Activated naive CD4-positive, alpha-beta T cell treated with Interleukin-2 at 50 U/mL for 16 hours (primary cell): ENCODE measurements at places on chromosomes 2 and 18.

DNA sequence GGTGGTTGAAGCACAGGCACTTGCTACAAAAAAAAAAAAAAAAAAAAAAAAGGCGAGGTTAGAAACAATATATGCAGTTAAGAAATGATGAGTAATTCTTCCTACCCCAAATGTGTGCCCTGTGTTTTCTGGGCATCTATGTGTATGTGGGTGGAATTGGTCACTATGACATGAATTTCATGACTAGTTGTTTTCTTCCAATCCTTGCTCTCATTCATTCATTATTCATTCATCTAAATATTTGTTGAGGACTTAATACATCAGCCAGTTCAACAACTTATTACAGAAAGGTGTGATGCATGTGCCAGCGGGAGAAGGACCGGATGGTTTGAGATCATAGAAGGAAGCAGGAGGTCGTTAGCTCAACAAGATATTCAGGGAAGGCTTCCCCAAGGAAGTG lies 8.3 kb upstream of the EGR4 start:
- no peak for DNase-seq

DNA sequence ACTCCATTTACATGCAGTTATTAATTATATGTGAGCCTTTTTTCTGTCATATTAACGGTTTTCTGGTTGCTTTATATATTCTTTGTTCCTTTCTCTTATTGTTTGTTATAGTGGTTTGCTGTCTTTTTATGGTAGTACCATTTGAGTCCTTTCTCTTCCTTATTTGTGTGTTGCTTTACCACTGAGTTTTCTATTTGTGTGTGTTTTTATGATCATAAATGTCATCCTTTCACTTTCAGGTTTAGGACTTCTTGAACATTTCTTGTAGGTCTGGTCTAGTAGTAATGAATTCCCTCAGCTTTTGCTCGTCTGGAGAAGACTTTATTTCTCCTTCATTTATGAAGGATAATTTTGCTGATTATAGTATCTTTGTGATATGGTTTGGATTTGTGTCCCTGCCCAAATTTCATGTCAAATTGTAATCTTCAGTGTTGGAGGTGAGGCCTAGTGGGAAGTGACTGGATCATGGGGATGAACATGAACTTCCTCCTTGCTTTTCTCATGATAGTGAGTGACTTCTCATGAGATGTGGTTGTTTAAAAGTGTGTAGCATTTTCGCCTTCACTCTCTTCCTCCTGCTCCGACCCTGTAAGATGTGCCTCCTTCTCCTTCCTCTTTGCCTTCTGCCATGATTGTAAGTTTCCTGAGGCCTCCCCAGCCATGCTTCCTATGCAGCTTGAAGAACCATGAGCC lies 11.5 kb downstream of the GCC2 start:
- DNase-seq: no peak

GRCh38 chr2:219595256-219595655 lies 2.4 kb upstream of the STK11IP start:
- no peak for DNase-seq

- DNase-seq: no peak
These were observed 105.0 kb downstream of the HIBCH start for GRCh38 chr2:190214426-190215194.

GRCh38 chr2:102620332-102620731 lies 979 bp downstream of the SLC9A2 start:
- no peak for DNase-seq

GRCh38 chr18:74402806-74403433 lies 54.2 kb downstream of the DIPK1C start:
- DNase-seq: no peak

- peak; percentile 53 for DNase-seq
These were observed 55.4 kb downstream of the CDC42EP3 start for GRCh38 chr2:37615804-37616676.

- no peak for DNase-seq
These were observed 4.0 kb downstream of the NT5DC4 start for GRCh38 chr2:112724591-112725525.

GRCh38 chr2:158756976-158757375 lies 38.1 kb upstream of the DAPL1 start:
- peak; percentile 3 for DNase-seq

- DNase-seq: peak; percentile 92
These were observed 17.2 kb upstream of the C2orf74 start for GRCh38 chr2:61144697-61145268.

- DNase-seq: no peak
These were observed 107.0 kb downstream of the FMNL2 start for GRCh38 chr2:152441961-152442360.

GRCh38 chr2:38610851-38611801 lies 8.4 kb upstream of the HNRNPLL start:
- DNase-seq: peak; percentile 38

- DNase-seq: no peak
These were observed 27.3 kb upstream of the TNP1 start for GRCh38 chr2:216887138-216887537.

DNA sequence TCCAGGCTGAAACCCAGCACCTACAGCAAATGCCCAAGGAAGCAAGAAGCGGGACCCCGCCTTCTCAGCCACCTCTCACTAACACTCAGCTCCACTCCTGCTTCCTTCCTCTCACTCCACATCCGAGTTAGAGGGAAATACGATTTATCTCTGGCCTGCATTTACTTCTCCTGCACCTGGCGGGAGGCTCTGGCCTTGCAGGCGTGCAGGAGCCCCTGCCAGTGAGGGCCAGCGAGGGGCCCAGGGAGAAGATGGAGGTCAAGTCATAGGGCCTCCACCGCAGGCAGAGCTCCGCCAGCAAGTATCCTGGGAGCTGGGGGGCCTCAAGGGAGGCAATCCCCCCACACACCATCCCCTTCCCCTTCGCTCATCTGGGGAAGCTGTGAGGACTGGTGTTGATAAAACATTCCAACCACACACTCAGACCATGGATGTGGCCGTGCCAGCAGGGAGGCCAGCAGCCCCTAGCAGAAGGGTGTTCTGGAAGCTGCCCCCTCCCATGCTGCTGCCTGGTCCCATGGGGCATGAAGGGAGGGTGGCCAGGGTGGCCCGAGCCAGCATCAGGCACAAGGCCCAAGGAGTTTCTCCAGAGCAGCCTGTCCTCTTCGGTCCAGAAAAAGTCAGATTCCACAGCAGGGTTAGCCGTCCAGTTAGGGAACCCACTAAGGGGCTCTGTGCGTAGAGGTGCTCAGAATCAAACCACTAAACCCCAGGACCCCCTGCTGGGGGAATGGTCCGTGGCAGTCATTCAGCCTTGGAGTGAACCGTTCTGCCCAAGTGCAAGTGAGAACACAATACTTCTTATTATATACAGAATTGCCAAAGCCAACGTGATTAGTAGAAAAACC lies 91.2 kb downstream of the HDAC4 start:
- DNase-seq: no peak

DNA sequence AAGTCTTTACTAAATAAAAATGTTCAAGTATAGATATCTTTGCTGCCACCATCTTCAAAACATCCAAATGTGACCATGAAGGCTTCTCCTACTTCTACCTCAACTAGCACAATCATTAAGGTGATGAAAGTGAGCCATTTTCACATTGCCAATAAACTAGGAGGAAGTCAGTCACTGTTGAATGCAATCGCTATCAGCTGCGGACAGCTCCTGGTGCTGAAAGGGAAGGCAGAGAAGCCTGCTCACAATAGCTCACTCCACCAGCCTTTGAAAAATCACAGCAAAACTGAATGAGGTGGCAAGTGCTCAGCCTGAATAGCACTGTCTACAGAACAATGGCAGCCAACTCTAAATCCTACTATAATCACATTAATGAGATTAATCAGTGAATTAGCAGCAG lies 2.2 kb downstream of the MYT1L start:
- no peak for DNase-seq

GRCh38 chr18:58646334-58646862 lies 17.5 kb upstream of the ALPK2 start:
- no peak for DNase-seq

DNA sequence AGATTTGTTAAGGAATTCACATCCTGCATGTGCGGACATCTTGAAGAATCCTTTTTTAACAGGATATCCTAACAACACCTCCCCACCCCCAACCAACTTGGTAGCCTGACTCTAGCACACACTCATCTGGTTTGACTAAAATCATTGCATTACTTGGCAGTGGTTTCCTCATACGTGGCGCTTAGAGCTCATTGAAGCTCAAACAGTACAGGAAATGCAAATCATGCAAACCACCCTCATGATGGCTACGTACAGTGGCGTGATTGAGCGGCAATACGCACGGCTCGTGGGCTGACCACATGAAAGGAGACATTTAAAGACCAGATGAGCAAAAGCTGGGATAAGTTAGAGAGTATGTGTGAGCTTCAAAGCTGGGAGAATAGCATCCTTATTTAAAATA lies 336.2 kb downstream of the ZEB2 start:
- DNase-seq: peak; percentile 77

DNA sequence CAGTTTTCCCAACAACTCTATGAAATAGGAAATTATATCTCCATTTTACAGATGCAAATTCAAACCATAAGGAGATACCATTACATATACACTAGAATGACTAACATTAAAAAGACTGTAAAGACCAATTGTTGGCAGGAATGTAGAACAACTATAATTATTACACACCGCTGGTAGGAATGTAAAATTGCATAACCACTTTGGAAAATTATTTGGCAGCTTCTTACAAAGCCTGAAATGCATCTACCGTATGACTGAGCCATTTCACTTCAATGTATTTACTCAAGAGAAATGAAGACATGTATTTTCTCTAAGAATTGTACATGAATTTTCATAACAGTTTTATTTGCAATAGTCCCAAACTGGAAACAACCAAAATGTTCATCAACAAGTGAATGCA lies 189.1 kb upstream of the BCL2L11 start:
- no peak for DNase-seq

- DNase-seq: no peak
These were observed 43.7 kb downstream of the POU3F3 start for GRCh38 chr2:104897515-104898184.

- DNase-seq: peak; percentile 28
These were observed 3.7 kb downstream of the NFATC1 start for GRCh38 chr18:79399275-79400081.

- DNase-seq: no peak
These were observed 58.6 kb upstream of the NPAS2 start for GRCh38 chr2:100761365-100761764.

- no peak for DNase-seq
These were observed 204.8 kb downstream of the TSN start for GRCh38 chr2:121960251-121960650.

DNA sequence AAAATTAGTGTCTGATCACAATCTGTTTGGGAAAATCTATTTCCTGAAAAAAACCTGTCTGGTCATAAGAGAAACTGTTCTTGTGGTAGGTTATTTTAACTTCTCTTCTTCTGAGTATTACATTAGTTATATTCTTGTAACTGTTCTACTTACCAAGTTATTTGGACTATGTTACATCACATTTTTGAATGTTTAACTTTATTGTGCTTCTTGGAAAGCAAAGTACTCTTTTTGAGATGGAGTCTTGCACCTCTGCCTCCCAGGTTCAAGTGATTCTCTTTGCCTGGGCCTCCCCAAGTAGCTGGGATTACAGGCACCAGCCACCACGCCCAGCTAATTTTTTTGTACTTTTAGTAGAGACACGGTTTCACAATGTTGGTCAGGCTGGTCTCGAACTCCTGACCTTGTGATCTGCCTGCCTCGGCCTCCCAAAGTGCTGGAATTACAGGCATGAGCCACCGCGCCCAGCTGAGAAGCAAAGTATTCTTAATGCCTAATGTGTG lies 39.4 kb downstream of the AFTPH start:
- no peak for DNase-seq

GRCh38 chr2:235510318-235510717 lies 16.5 kb downstream of the AGAP1 start:
- DNase-seq: no peak

DNA sequence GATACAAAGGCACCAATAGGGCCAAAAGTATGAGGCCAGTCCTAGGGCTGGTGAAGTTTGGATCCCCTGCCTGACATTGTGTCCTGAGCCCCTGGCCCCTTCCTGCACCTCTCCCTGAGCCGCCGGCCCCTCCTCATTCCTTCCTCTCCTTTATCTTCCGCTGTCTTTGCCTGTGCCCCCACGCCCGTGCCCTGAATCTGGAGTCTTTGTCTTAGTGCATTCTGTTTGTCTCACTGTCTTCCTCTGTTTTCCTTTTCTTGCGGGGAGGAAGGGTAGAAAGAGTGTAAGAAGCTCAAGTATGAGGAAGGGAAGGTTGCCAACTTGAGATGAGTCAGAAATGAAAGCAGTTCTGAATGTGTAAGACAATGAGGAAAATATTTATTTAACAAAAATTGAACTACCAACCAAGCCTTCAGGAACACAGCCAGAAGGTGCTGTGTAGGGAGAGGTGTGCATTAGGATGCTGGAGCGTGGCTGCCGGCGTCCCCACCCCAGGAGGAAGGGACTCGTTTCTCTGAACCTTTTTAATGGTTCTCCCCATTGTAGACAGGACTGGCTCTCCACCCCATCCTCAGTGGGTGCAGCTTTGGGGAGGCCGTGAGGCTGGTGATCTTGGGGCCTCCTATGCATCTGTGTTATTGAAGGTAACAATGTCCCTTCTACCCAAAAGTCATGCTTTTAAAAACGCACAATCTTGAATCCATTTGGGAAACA lies 133.1 kb downstream of the NEDD4L start:
- no peak for DNase-seq

- DNase-seq: no peak
These were observed 184.8 kb upstream of the SP5 start for GRCh38 chr2:170530284-170530745.

- no peak for DNase-seq
These were observed 13.5 kb downstream of the TEX51 start for GRCh38 chr2:126912201-126912600.

DNA sequence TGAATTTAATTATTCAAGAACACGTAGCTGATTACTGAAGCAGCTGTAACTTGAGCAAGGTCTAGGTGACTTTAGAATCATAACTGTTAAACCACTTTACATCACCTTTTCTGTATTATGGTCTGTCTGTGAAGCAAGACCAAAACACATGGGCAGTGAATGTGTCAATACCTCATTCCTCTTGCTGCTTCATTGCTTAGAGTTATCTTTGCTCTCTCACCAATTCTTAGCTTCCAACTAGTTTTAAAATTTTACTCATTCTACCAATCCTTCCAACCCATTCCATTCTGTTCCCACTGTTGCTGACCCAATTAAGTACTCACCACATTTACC lies 80.2 kb downstream of the MIB1 start:
- no peak for DNase-seq

GRCh38 chr2:216777637-216778273 lies 82.1 kb downstream of the TNP1 start:
- no peak for DNase-seq

DNA sequence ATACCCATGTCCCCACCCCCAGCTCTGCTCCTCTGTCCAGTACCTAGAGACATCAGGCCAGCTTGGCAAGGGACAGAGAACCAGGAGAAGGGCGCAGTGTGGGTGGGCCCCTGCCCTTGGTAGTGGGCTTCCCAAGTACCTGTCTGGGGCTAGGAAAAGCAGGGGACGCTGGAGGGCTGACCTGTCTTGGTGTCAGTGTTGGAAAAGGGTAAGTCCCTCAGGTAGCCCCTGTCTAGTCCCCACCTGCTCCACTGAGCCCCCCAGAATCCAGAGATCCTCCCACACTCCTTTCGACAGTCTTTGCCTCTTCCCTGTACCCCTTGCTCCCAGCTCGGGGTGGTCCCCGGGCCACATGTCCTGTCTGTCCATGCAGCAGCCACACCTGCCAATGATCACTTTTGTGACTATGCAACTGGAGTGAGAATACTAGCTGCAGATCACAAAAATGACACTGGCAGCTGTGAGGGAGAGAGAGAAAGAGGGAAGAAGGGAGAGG lies 14.6 kb downstream of the DNAJB2 start:
- no peak for DNase-seq
